Breast epithelium (tissue), 4 donors: ENCODE measurements at places on chromosomes 3 and 15. TPM values are rescaled to one million over a fixed set of nuclear protein-coding genes. Genes with fewer than 3 reads are reported as not detected.

Gene CPLX3
- total RNA-seq, result 0.66 TPM

Gene CP
- total RNA-seq, result 30.2 TPM

Gene CPB1
- total RNA-seq, result 33.8 TPM

Gene MED12L
- total RNA-seq, result 1.6 TPM

Gene CHST13
- 0.80 TPM for total RNA-seq

Gene LRRC2
- total RNA-seq, result 1.5 TPM

Gene TMEM158
- 1.0 TPM for total RNA-seq

Gene CLDN18
- total RNA-seq, result not detected

Gene NLGN1
- 6.9 TPM for total RNA-seq

Gene P2RY1
- 10.9 TPM for total RNA-seq

Gene FOXB1
- total RNA-seq, result not detected

Gene GOLGA8A
- total RNA-seq, result 77.7 TPM

Gene KCNAB1
- total RNA-seq, result 3.9 TPM

Gene MNS1
- 2.4 TPM for total RNA-seq

Gene TTLL13
- total RNA-seq, result 0.15 TPM

Gene TMEM45A
- total RNA-seq, result 19.7 TPM

Gene SLC22A13
- total RNA-seq, result not detected

Gene CFAP92
- 1.4 TPM for total RNA-seq

Gene CCR9
- total RNA-seq, result not detected

Gene MEGF11
- total RNA-seq, result not detected
